ENCODE measurements at places on chromosomes 6 and 20.
A peak's percentile ranks its signal among the peaks of the same experiment; 100 is the strongest.

- peak; percentile 73 for DNase-seq
Measured at GRCh38 chr6:136994782-136995181, 50.0 kb downstream of the IL20RA start.

DNA sequence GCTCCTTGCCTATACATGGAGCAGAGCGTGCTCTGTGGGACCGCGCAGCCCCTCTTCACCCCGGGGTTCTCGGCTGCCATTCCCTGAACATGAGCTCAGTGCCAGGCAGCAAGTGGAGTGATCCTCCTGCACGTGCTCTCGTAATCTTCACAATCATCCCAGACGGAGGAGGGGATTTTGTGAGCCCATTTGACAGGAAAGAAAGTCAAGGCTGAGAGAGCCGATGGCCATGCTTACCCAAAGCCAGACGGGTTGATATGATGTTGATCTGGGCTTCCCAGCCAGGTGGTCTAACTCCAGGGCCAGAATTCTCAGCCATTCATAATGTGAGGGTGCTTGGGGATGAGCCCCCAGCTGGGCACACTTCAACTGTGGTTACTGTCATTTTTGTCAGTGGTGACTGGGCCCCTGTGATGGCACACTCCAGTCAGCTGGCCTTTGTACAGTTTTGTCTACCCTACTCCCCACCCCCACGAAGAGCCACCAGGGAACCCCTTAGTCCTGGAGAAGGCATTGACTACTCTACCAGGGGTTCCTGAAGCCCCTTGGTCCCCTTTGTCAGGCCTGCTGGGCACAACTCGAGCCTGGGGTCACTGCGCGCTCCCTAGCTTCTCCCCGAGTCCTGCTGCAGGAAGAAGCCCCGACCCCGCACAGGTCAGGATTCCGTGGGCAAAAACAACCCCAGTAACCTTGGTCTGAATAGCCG, 1.5 kb downstream of the APCDD1L start:
- DNase-seq = no peak

- no peak for DNase-seq
Measured at GRCh38 chr6:36536873-36537547, 10.3 kb downstream of the STK38 start.

GRCh38 chr6:170203212-170203611, 87.7 kb downstream of the DLL1 start:
- no peak for DNase-seq

DNA sequence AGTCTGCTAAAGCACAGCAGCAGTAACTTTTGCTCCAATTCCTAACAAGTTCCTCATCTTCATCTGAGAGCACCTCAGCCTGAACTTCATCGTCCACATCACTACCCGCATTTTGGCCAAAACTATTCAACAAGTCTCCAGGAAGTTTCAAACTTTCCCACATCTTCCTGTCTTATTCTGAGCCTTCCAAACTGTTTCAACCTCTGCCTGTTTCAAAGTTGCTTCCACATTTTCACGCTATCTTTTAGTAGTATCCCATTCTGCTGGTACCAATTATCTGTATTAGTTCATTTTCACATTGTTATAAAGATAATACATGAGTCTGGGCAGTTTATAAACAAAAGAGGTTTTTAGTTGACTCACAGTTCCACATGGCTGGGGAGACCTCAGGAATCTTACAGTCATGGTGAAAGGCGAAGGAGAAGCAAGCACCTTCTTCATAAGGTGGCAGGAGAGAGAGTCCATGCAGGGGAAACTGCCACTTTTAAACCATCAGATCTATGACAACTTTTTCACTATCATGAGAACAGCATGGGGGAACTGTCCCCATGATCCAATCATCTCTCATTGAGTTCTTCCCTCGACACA, 99.4 kb upstream of the GRIK2 start:
- no peak for DNase-seq

- DNase-seq = no peak
Measured at GRCh38 chr6:2949536-2950083, 21.8 kb downstream of the SERPINB6 start.

GRCh38 chr6:170316071-170316470, 9.5 kb downstream of the FAM120B start:
- DNase-seq = no peak

DNA sequence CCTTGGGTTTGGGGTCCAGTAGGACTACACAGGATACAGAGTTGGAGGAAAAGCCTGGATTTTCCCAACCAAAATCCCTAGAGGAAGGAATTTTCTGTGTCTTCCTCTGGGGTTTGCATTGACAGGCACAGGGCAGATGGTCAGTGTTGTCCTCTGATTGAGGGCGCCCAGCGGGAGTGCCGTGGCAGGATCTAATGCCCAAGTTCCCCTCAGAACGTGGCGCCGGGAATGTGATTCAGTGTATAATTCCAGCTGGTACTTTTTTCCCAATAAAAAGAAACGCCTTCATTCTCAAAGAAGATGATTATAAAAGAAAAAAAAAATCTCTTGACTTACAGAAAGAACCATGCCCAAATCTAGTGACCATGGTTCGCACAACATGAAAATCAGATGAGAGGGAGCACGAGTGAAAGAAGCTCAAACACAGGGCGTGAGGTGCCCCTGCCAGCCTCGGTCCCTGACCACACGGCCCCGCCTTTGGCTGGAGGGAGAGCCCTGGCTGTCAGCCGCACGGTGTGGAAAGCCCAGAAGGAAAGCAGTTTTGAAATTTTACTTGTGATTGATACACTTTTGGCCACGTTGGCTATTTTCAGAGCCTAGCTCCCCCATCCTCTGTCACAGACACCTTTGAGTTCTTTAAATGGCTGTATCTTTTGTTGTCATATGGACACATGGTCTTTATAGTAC, 31.6 kb downstream of the VEGFA start:
- DNase-seq = no peak

GRCh38 chr6:10395171-10395703, 19.6 kb downstream of the TFAP2A start:
- DNase-seq = no peak

- DNase-seq = no peak
Measured at GRCh38 chr20:17488916-17489600, 42.1 kb downstream of the BFSP1 start.

- no peak for DNase-seq
Measured at GRCh38 chr6:72865467-72865866, 243.6 kb downstream of the KCNQ5 start.

GRCh38 chr6:107506145-107506544, 16.2 kb downstream of the SOBP start:
- no peak for DNase-seq

DNA sequence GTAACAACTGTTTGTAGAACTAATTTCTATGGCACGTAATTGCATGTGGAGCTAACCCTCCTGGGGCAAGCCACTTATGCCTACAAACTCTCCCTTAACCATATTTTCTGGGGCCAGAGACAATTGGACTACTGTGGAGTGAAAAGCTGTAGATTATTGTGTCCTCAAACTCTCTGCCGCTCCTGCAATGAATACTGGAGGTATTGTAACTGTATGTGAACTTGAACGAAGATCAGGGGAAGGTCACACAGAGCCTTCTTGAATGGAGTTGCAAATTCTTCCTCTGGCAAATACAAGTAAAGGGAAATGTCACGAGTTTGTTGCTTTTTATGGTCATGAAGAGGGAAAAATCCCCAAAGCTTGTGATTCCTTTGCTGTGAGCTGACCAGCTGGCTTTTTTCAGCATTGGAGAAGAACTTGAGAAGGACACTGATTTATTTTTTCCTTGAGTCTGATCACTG, 18.2 kb downstream of the AKAP12 start:
- DNase-seq = no peak

- DNase-seq = no peak
Measured at GRCh38 chr6:31222496-31222895, 49.4 kb downstream of the HLA-C start.

GRCh38 chr6:159758031-159759001, 3.5 kb upstream of the ACAT2 start:
- DNase-seq = no peak

GRCh38 chr6:95280686-95281273, 296.6 kb upstream of the MANEA start:
- DNase-seq = no peak

DNA sequence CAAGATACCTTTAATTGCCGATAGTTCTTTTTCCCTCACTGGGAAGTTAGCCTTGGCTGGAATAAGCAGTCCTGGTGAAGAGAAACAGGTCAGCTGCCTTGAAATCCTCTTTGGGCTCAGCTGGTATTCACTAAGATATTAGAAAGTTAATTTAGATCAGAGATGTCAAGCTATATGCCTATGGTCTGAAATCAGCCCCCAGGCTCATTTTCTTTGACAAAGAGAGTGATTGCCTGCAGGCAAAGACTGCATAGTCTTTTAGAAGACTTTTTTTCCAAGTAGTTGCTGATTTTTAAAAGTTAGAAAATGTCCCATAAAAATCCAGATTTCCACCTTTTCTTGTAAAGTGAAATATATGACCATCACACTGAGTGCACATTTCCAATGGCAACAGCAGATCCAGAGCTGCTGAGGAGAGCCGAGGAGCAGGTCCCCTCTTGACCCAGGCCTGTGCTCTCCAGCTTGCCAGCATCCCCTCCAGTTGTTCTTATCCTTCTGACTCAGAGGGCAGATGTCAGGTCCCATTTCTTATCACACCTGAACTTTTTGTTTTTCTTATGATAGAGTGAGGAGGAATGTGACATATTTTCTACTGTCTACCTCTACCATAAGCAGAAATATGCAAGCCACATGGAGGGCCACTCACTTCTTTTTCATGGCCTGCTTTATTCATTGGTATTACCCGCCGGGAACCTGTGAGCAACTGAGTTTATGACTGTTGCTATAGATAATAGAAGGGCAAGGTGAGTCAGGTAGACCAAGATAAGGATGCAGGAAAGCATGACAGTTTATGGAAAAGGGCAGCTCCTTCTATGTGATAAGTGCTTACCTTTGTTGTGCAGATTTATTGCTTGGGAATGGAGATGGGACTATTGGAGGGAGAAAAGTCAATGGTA, 17.6 kb upstream of the L3MBTL3 start:
- no peak for DNase-seq

DNA sequence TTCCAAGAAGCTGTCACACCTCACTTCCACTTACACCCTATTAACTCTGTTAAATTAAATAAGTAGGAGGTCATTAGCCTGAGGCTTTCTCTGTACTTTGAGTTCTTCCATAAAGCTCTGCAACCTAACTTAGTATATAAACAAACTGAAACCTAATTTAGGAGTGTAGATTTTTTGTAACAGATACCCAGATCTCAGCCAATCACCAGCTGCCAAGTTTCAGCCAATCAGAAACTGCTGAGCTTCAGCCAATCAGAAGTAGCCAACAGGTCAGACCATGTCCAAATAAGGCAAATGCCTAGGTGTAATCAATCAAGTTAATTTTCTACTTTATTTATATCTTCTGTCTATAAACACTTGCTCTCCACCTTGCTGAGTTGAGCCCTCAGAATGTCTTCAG, 142.7 kb upstream of the SULF2 start:
- no peak for DNase-seq

DNA sequence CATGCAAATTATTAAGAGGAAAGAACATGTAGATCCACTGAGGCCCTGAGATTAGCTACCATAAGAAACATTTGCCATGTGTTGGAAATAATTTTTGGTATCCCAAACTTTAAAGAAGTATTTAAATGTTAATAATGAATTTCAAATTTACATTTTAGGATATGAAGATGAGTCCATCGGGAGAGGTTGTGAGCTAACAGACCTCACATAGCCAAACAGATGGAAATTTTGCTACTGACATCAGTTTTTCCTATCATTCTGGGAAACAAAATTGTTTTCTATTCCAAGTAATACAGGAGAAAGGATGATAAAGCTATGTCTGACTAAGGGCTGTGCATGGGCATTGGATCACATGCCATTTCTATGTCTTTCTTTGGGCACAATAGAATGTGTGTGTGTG, 809.6 kb downstream of the TENT5A start:
- DNase-seq = no peak

GRCh38 chr6:167712731-167713475, 113.8 kb upstream of the AFDN start:
- DNase-seq = no peak

DNA sequence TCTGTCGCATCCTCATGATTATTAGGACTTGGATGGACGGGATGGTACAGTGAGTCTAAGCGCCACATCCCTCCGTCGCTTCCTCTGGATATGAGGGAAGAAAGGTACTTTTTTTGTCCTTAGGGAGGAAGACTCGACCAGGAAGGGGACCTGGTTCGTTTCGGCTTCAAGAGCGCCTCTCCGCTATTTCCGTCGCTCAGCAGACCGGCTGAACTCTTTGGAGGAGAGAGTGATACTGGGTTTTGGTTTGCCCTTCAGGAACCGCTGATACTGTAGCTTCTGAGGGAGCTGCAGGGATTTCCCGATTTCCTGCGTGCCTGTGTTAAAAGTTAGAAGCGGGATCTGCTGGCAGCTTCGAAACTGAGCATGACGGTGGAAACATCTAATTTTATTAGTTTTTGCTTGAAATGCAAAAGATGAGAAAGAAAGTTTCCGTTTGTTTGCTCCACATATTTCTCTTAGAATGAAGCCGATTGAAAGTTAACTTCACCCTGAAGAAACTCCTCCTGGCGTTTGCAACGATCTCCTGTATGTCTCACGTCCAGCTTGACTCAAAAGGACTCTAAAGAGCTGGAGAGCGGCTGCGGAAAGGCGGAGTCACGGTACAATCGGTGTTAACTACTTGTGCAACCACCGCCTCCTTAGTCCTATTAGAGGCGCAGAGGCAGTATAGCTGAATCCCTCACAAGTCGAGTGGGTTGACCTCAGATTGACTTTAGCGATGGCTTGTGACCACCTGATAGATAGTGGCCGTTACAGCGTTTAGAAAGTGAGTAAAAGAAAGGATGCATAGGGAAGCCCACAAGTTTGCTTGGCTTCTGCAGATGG, 129.4 kb downstream of the TRIM27 start:
- DNase-seq = peak; percentile 18

- no peak for DNase-seq
Measured at GRCh38 chr20:62367136-62367632, at the start of gene LAMA5. Gene LAMA5 (minus strand): TSS chr20:62367312. CDS start chr20:62367245, 67 bp downstream.

GRCh38 chr6:9062596-9062995, 627.3 kb upstream of the SLC35B3 start:
- DNase-seq = no peak

DNA sequence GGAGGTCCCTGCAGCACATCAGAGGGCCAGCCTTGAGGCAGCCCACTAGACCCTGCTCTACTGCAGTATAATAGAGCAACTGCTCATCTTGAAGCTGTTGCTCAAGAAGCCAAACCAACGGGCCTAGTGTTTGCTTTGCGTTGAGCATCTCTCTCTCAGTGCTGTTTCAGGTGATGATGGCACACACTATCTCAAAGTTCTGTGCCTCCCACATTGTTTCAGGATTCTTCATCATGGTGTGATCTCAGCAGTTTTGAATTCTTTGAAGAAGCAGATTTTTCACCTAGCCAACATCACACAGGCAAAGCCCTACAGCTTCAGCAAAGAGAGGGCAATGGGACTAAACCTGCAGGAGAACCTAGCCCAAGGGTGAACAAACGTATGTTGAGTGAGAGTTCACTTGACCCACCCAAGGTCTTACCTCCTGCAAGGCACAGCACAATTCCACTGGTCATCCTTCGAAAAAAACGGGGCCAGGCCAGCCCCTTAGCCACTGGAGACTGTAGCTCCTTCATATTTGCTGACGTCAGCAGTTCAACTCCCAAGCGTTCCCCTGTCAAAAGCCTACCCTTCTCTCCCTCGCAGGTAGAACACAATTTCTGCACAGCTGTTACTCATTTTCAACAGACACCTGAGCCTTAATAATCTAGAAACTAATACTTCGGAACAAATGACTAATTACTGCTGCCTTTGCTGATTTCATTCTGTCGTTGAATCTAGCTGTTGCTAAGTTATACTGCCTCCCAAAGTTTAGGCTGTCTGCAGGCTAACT, 15.8 kb downstream of the MYB start:
- DNase-seq = no peak
